Neuronal stem cell (in vitro differentiated cells): ENCODE measurements at places on chromosomes 7 and 10.

DNA sequence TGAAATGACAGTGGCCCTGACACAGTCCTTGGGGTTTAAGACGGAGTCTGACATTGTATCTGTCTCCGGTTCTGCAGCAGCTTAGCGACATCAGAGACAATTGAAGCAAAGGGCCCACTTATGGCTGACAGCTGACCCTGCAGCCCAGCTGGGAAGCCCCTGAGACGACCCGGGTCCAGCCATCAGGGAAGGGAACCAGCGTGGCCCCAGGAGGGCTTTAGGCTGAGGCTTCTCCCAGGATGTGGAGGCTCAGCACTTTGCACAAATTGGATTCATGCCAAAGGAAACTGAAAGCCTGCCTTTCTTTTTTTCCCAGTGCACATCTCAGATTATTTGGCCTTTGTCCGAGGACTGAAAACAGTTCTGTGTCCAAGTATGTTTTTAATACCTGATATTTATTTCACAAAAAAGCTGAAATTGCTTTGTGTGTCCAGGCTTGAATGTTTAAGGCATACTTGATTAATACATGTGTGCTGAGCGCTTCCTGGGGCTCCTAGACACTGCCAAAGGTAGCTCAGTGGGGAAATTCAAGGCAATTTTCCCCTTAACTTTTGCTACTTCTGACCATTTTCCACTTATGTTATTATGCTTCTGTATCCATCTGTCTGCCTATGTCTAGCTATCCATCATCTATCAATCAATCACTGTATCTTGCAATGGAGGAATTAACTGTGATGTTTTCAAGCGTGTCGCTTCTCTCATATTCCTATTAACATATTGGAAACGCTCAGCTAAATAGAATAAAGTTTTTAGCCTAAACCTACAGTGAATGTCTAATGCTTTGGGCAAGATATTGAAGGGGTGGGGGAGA, 34.8 kb downstream of the KLF6 start:
- no peak for DNase-seq

DNA sequence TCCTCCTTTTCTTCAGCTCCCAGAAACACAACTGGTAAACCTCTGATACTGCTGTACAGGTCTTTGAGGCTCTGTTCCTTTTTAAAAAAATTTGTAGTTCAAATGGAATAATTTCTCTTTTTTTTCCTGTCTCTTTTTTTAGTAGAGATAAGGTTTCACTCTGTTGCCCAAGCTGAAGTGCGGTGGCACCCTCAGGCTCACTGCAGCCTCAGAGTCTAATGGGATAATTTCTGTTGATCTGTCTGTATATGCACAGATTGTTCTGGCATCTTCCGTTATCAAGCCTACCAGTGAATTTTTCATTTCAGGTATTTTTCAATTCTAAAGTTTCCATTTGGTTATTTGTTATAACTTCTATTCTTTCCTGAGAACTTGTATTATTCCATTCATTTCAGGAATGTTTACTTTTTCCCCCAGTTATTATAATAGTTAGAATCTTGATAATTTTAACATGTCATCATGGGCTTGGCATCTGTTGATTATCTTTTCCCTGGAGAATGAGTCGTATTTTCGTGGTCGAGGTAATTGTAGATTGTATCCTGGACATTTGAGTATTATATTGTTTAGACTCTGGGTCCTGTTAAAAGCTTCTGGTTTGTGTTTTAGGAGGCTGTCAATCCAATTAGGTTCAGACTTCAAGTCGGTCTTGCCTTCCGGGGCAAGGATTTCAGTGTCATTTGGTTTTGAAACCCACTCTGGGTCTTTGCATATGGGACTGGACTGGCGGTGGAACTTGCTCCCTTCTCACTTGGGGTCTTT, 24.5 kb downstream of the CRCP start:
- no peak for DNase-seq

DNA sequence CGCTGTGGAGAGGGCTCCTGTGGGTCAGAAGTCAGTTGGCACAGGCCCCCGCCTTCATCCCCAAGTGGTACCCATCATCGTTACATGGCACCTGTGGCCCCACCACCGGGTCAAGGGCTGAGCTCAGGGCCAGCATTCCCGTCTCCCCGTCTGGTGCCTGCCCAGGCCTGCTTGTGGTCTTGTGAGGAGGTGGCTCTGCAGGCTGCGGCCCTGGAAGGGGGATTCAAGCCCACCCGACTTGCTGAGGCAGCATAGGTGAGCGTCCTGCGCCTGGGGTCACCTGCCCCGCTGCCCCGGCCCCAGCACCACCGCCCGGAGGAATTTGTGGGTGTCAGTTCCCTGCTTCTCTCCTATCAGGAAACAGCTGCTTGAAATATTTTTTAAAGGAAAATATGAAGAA, 53.0 kb upstream of the EN2 start:
- DNase-seq: no peak

DNA sequence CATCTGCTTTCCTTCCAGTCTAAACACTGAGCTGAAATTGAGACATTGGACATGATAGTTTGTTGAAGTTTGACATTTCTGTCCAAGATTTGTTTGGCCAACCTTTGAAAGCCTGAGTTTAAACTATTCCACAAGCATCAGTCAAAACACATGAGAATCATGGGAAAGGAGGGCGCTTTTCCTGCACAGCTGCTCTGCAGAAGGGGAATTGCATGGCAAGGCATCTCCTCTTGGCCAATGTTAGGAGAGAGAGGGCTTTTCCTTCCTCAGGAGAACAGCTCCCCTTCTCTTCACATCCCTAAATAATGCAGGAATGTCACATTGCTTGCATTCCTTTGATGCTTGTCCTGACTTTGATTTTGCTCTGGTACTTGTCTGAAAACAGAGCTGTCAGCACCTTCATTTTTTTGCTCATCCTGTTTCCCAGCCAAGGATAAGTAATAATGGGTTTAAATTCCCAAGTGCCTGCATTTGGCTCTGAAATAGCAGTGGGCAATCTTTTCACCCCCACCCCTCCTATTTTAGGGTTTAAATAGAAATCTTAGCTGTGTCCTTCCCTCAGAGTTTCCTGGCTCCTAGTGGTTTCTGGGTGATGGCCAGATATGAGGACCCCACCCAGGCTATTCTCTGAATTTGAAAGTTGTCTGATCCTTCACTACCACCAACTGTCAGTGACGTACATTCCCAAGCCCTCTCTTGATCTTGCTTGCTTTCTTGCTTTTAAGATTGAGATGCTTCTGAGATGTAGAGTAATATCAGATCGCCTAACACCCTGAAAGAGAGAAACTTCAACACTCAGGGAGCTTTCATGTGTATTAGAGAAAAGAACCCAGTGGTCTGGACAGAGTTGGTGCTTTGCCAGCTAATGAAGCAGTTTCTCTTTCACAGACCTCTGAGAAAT, 75.2 kb upstream of the NPVF start:
- peak; percentile 9 for DNase-seq

GRCh38 chr10:118511711-118512110, 83.7 kb downstream of the PRLHR start:
- DNase-seq: no peak

DNA sequence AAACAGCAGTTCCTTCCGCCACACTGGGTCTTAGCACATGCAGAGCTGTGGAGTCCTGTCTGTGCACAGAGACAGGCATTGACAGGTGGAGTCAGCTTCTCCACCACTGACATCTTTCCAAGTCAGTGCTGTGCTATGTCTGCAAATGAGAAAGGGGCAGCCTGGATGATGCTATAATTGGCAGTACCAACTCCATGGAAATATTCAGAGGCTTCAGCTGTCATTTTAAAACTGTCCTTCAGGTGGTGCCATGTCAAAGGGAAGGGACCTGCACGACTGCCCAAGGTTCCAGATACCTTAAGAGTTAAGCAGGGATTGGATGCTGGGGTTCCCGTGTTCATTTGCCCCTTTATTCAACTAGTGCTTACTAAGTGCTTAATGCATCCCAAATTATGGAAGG, 258.0 kb upstream of the PRKCQ start:
- DNase-seq: no peak

GRCh38 chr10:132311338-132311939, 3.7 kb upstream of the STK32C start:
- DNase-seq: no peak

DNA sequence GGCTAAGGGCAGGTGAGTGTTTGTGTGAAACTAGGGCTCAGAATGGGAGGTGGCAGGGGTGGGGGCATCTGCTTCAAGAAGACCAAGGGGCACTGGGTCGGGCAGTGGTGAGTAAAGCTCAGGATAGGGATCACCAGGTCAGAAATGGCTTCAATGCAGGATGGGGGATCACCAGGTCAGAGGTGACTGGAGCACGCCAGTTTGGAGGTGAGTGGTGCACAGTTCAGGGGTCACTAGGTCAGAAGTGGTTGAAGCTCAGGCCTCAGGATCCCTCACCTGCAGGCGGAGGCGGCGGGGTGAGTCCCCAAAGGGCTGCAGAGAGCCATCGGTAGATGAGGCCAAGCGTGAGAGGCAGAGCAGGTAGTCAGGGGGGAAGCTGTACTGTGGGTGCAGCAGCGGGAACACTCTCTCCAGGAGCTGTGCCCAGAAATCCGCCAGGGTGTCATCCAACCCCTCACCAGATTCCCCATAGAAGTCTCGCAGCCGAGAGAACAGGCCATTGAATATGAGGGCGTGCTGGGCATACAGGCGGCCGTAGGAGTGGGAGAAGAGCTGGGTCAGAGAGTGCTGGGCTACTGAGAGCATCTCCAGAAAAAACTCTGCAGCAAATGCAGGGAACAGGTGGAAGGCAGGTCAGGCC, 1.8 kb downstream of the GPC2 start:
- no peak for DNase-seq

DNA sequence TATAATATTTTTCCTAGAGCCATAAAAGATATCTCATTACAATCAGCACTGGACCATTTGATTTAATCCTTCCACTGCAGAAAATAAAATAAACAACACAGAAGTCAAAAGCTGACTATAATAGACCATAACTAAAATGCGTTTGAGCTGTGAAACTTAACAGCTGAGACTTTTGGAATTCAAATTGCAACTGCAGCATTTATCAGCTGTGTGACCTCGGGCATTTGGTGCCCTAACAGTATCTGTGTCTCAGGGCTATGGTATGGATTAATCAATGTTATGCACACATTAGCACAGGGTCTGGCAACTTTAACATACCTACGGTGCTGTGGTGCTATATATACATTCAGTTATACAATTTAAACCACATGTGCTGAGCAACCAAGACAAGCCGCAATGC, 160.1 kb downstream of the COL28A1 start:
- no peak for DNase-seq

- DNase-seq: no peak
Observed at GRCh38 chr10:126663880-126664279, 6.6 kb downstream of the C10orf90 start.

GRCh38 chr7:73833251-73833919, 2.6 kb downstream of the CLDN4 start:
- no peak for DNase-seq

DNA sequence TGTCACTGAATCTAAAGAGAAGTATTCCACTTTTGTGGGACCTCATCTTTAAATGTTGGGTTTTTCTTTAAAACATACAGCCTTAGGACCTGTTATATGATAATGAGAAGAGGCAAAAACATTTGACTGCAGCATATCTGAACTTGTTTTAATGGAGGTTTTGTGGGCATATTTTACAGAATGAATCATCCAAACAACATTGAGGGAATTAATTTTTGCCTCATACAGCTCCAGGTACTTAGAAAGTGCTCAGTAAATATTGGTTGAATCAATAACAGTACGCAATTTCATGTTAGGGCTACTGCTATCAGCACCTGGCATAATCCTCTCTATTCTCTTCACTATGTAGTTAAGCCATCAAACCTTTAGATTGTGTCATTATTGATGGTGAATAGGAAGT, 115.9 kb downstream of the MALRD1 start:
- no peak for DNase-seq

- no peak for DNase-seq
Observed at GRCh38 chr7:102925976-102926782, 13.4 kb downstream of the LRRC17 start.

GRCh38 chr10:26410356-26410755, 27.8 kb upstream of the APBB1IP start:
- no peak for DNase-seq

- DNase-seq: no peak
Observed at GRCh38 chr10:30459283-30459682, 25.3 kb downstream of the MAP3K8 start.

DNA sequence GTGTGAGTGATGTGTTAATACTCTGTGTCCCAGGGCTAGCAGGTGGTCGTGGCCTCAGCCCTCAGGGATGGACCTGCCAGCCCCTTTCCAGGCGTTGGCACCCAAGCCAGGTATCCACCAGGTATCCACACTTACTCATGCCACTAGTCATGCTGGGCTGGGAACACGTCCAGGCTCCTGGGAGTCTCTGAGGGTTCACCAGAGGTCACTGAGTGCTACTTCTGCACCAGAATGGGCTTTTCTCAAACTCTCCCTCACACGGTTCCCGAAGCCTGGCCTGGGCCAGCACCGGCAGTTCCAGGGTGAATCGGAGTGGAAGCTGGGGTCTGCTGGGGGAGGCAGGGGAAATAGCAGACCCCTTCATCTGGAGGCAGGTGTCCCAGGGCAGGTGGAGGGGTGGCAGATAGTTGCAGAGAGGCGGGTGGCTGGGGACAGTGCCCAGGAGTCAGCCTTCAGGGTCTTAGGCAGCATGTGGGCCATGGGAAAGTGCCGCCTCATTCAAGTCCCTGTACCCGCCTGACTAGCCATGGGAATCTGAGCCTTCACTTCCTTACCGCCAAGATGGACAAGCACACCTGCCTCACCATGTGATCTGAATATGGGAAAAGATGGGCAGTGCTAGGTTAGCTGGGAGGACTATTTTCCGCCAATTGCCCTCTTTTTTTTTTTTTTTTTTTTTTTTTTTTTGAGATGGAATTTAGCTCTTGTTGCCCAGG, 95.5 kb upstream of the GTF2I start:
- no peak for DNase-seq

GRCh38 chr7:32047075-32047474, 23.1 kb downstream of the PDE1C start:
- DNase-seq: no peak

DNA sequence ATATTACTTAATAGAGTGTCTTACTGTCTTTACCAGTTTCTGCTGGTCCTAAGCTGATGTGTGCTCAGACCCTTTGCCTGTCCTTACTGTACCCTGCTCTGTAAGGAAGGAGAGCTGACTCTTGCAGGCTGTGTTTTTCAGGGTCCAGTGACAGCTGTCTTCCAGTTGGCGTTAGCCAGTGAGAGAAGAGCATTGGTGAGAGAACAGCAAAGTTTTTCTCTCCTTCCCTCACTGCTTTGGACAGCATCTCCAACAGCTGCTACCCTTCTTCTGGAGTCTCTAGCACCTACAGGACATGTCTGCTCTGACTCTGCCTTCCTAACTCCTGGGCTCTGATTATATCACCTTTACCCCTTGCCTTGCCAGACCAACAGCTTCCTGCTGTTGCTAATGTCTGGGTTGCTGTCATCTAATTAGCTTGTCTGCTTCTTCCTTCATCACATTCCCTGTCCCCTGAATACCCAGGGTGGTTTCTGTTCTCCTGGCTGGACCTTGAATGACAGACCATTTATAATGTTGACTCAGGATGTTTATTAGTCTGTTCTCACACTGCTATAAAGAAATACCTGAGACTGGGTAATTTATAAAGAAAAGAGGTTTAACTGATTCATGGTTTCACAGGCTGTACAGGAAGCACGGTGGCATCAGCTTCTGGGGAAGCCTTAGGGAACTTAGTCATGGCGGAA, 23.5 kb upstream of the PANK1 start:
- DNase-seq: no peak

GRCh38 chr7:3005257-3005656, 38.4 kb downstream of the CARD11 start:
- DNase-seq: no peak

- no peak for DNase-seq
Observed at GRCh38 chr7:71495828-71496227, 363.9 kb downstream of the GALNT17 start.

- no peak for DNase-seq
Observed at GRCh38 chr7:141128506-141128905, 54.6 kb downstream of the TMEM178B start.

- DNase-seq: peak; percentile 43
Observed at GRCh38 chr10:99172128-99172738, 63.4 kb downstream of the HPSE2 start.
